ENCODE measurements at places on chromosomes 13 and 19.

DNA sequence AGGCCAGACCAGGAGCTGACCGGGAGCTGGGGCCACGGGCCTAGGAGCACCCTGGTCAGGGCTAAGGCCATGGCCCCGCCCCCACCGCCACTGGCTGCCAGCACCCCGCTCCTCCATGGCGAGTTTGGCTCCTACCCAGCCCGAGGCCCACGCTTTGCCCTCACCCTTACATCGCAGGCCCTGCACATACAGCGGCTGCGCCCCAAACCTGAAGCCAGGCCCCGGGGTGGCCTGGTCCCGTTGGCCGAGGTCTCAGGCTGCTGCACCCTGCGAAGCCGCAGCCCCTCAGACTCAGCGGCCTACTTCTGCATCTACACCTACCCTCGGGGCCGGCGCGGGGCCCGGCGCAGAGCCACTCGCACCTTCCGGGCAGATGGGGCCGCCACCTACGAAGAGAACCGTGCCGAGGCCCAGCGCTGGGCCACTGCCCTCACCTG is 6.6 kb downstream of the SPHK2 start:
- DNase-seq, result no peak

DNA sequence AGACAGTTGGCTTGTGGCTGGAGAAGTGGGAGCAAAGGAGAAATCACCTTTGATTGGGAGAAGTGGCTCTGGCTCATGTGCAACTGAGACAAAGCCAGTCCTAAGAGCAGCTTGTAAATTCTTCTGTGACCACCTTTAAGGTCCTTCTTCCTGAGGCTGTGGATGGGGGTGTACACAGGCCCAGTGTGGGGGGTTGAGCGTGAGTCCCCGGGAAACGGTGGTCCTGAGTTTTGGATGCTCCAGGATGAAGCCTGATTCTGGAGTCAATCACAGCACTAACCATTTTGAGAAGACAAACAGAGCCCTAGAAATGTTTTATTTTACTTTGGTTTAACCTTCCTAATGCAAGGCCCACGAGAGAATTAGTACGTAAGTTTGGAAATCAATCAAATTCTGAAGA is 3.9 kb upstream of the CEBPA start:
- no peak for DNase-seq

- no peak for DNase-seq
Measured at GRCh38 chr13:108005231-108005630, 210.1 kb downstream of the LIG4 start.

- DNase-seq, result no peak
Measured at GRCh38 chr19:33301144-33301899, 1.0 kb downstream of the CEBPA start.

DNA sequence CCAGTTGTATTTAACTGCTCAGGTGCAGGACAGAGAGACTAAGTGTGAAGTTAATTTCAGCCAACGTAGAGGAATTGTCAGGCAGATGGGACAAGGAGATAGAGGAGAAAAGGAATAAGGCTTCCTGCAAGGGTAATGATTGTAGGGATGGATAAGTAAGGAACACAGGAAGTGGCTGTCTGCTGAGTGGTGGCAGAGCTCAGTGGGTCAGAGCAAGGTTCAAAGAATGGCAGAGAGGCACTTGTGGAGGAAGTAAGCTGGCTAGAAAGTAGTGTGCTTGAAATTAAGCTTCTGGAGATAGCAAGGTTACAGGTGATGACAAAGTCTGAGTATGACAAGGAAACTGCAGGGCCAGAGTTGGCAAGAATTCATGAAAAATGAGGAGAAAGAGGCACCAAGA is 47.9 kb downstream of the USPL1 start:
- DNase-seq, result no peak

DNA sequence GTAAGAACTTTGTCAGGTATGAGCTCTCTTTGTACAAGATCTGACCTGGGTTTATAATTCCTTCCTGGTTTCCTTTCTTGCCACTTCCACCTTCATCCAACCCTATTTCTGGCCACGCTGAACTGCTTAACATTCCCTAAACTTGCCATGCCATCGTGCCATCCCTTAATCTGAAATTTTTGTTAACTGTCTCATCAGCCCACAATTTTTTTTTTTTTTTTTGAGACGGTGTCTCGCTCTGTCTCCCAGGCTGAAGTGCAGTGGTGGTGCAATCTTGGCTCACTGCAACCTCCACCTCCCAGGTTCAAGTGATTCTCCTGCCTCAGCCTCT is 144.6 kb downstream of the GGACT start:
- DNase-seq, result no peak

DNA sequence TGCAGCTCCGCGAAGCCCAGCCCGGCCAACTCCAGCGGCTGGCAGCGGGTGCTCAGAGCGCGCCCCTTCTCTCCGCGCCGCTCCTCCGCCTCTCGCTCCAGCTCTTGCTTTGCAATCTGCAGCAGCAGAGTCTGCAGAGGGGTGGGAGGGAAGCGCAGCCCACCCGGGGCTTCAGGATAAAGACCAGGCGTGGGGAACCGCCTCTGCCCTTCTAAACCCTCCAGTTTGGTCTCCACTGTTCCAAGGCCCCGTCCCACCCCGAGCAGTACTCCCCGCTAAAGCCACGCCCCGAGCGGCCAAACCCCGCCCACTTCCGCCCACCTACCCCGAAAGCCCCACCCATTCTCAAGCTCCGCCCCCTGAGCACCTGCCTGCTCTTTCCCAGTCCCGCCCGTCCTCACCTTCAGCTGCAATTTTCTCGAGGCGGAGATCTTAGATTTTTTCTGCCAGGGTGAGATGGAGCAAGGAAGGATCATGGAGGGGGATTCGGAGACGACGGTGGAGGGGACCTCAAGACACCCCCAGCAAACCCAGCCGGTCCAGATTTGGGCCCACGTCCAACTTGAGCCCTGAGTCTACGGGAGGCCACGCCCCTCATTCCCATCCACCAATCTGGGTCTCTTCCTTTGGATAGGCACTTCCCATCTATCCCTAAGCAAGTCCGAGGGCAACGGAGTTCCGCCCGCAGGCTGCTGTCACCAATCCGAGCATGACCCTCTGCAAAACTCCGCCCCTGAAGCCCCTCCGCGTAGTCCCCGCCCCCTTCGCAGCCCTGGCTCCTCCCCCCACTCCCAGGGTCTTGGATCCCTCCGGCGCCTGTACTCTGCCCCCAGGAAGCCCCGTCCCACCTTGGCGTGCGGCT is 1.1 kb downstream of the TNNI3 start:
- peak; percentile 25 for DNase-seq

DNA sequence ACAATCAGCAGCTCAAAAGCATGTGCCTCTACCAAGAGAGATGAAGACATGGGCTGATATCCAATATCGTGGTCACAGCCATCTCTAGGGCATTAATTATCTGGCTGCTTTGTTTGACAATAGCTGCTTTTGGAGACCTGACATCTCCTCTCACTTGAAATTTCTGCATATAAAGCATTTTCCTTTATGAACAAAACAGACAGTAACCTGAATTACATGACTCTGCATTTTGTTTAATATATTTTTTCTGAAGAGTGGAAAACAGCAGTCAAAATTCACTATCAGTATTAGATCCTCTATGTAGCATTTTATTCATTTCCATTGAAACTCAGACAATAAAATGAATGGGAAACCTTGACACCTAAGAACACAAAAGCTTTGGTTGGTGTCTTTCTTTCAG is 42.4 kb upstream of the ESD start:
- DNase-seq, result no peak

DNA sequence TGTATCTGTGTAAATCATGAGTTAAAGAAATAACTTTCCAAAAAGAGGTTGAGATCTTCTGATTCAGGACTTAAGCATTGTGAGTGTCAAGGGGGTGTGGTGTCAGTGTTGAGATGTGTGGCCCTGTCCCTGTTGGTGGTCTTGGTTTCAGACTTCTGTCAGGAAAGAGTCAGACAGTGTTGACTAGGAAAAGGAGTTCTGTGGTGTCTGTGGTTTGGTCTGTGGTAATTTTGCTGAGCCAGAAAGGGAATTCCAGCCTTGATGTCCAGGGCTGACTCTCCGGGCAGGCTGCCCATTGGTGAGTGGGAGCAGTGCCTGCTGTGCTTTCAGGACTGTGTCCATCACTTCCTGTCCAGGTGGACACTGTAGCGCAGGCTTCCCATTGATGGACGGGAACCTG is 39.8 kb upstream of the IGFL4 start:
- DNase-seq, result no peak

DNA sequence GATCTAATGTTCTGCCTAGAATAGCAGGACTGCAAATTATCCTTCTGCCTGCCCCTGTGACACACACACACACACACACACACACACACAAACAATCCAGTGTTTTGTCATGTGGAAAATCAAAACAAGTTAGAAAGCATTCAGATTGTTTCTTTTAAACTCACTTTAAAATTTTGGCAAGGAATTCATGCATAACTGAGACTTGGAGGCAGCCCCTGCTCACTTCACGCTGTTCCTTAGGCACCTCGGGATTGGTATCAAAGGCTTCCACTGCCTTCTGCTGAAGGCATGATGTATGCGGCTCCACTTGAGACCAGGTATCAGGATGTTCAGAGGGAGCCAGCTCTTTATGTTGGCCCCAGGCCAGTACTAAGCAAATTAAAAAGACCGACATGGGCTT is 158.7 kb downstream of the OXGR1 start:
- DNase-seq, result no peak

DNA sequence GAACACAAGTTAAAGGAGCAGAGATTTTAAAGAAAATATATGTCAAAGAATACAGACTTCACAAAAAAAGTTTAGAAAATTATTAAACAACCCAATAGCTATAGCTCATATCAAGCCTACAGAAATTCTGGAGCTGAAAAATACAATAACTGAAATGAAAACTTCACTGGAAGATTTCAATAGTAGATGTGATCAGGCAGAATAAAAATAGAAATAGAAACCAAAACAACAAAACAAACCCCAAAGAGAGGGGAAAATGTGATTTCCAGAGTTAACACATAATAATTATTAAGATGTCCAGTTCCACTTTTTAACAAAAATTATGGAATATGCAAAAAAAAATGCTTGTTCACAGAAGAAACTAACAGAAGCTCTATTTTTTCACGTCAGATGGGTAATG is 23.6 kb downstream of the LRRC63 start:
- DNase-seq, result no peak

GRCh38 chr13:44447783-44448321 is 74.2 kb downstream of the SERP2 start:
- no peak for DNase-seq

DNA sequence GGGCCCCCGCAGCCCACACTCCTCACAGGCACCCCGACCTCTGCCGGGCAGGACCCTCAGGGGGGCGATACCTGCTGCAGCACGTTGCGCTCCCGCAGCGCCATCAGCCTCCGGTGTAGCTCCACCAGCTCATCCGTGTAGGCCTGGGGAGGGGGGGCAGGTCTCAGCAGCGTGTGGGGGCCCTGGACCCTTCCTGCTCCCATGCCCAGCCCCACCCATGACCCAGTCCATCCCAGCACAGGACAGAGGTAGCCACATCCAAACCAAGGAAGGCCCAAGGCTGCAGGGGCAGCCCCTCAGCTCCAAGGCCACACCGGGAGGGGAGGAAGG is 66.5 kb downstream of the MLLT1 start:
- no peak for DNase-seq

- no peak for DNase-seq
Measured at GRCh38 chr13:94329277-94329676, 150.2 kb downstream of the DCT start.

DNA sequence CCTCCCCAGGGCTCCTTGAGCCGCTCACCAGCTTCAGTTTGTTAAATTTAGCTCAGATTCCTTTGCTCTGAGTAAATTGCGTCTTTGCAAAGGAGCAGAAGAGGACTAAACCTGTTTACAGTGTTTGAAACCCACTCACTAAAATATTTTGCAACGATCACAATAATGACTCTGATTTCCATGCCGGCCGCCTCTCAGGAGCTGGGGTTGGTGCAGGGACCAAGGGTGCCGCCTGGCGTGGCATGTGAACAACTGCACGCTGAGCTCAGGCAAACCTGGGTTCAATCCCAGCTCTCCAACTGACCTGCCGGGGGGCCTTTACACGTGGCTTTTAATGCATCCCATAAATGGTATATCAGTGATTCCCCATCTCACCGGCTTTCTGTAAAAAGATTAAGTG is 68.7 kb upstream of the CACNA1A start:
- DNase-seq, result no peak

- DNase-seq, result no peak
Measured at GRCh38 chr13:49538404-49538803, 42.7 kb downstream of the PHF11 start.

DNA sequence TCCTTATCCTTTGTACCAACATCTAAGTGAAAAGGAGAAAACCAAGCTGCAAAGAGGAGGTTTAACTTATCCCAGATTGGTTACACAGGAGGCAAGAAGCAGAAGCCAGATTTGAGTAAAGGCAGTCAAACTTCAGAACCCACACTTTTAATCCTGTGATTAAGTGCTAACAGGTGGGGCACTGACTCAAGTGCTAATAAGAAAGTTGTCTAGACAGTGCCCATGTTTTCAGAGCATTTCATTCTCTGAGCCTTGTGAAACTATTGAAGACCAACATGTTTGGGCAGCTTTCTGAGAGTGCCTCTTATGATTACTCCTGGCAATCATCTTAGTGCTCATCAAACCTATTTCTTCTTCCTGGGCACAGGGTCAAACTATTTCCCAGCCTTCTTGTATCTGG is 380.8 kb downstream of the KCNRG start:
- DNase-seq, result no peak

DNA sequence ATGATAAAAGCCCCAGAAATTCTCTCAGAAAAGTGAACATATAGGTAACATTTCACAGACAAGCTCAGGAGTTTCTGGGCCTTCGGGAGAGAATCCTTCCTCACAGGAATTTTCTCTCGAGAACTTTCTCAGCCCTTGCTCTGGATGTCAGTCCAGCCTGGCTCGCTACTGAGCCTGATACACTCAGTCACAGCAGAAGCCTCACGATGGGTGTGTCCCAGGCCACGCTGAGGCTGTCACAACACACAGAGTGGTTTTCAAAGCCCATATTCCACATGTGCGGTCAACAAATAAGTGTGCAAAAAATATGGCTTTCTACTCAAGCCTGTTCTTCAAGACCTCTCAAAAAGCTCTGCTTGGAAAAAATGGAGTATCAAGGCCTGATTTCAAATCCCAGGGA is 31.5 kb upstream of the MEDAG start:
- DNase-seq, result no peak

GRCh38 chr19:53849237-53849676 is 18.4 kb upstream of the MYADM start:
- no peak for DNase-seq

DNA sequence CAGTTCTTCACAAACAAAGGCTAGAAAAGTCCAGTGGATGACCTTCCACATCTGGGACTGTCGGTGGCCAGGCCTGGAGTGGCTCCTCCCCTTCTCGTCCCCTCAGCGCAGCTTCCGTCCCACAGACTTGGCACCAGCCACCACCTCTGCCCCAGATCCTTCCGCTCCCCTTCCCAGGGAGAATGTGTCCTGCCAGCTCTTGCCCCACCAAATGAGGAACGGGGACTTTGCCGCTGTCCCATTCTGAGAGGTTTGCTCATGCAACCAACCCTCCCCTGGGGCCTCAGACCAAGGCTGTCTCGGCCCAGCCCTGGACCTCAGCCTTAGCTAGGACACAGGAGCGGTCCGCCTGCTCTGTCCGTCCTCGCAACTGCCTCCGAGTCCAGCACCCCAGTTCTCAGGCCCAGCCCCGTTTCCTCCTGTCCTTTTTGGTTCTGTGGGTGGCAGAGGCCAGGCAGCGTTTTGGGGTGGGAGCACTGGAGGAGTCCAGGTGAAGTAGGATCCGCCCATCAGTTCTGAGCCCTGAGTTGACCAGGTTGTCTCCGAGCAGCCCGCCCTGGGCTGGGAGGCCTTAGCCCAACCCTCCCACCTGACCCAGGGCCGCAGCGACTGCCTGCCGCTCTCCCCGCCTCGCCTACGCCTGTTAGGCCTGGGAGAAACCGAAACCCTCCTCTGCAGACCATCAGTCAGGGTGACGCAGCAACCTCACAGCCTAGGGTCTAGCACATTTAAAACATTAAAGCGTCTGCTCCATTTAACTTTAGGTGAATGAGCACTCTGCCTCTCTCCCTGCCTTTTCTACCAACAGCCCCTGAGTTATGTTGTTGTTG is 284.3 kb downstream of the FOXO1 start:
- no peak for DNase-seq
